ENCODE measurements at places on chromosomes 4 and X. TPM values are rescaled to one million over a fixed set of nuclear protein-coding genes. Genes with fewer than 3 reads are reported as not detected.

- H3K36me3 ChIP-seq, result no peaks in the 10 kb centered on the region
- no peaks in the 10 kb centered on the region for H3K4me1 ChIP-seq
- no peak for DNase-seq
- no peaks in the 10 kb centered on the region for H3K27me3 ChIP-seq
- H3K27ac ChIP-seq, result no peak overlapping the region
Measured at GRCh38 chr4:110106931-110107296, 91.5 kb downstream of the ELOVL6 start.

GRCh38 chr4:88910101-88910500, 146.9 kb downstream of the FAM13A start:
- H3K27ac ChIP-seq, result no peak overlapping the region
- no peaks in the 10 kb centered on the region for H3K4me1 ChIP-seq

GRCh38 chr4:134388351-134388750, 186.8 kb upstream of the PABPC4L start:
- H3K36me3 ChIP-seq, result no peaks in the 10 kb centered on the region
- H3K27me3 ChIP-seq, result no peaks in the 10 kb centered on the region
- DNase-seq, result no peak
- no peaks in the 10 kb centered on the region for H3K4me1 ChIP-seq
- no peak overlapping the region for H3K4me3 ChIP-seq

DNA sequence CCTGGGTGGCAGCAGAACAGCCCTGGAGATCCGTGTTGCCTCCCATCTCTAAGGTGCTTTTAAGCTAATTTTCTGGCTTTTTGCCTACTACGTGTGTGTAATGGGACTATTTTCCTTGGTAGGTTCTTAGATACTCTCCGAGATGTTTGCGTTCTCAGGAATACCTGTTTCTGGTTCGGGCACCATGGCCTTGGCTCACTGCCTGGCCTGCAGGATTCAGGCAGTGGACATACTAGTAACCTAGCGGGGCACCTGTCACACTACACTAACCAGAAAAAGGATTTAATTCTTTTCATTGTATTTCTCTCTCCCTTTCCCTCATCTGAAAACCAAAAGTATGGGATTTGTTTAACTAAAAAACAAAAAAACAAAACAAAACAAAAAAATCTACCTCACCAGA, 29.2 kb downstream of the FHIP1A start:
- H3K27me3 ChIP-seq, result no peaks in the 10 kb centered on the region
- no peaks in the 10 kb centered on the region for H3K36me3 ChIP-seq
- DNase-seq, result no peak
- H3K4me1 ChIP-seq, result no peaks in the 10 kb centered on the region
- H3K27ac ChIP-seq, result no peak overlapping the region

DNA sequence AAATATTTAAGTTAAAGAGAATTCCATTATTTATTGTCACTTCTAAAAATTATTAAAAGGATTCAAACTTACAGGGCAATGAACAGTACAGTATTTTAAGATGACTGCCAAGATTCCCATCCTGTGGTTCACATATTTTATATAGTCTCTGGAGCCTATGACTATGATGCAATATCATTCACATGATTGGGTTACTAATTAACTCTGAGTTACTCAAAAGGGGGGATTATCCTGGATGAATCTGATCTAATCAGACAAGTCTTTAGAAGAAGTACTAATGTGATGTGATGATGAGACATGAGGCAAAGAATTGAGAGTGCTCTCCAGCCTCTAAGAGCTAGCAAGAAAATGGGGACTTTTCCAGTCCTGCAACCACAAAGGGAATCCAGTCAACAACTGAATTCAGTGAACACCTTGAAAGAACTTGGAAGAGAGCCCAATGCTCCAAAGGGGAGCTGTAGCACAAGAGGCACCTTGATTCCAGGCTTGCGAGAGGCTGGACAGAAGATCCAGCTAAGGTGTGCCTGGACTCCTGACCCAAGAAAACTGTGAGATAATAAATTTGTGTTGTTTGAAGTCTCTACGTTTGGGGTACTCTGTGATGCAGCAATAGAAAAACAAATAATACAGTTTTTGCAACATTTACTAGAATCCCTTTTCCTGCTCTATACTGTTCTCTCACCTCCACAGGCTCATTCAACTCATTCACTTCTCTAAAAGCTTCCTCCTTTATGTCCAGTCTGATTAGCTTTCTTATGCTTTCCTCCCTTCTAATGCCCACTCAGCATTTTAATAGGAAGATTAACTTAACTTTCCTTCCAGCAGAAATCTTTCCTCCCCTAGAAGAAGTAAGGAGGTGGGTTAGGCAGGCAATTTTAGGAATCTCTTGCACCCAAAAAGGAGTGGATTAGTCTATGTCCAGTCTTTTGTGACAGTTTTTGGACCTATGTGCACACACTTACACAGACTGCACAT, 133.8 kb upstream of the LCORL start:
- DNase-seq, result no peak
- no peak overlapping the region for H3K4me3 ChIP-seq
- no peaks in the 10 kb centered on the region for H3K36me3 ChIP-seq

Gene ABHD18
- total RNA-seq, result 20.8 TPM

Gene TCEAL9
- total RNA-seq, result 23.9 TPM

Gene FTHL17
- not detected for total RNA-seq
